ENCODE measurements at places on chromosomes 3 and 15. TPM values are rescaled to one million over a fixed set of nuclear protein-coding genes. Genes with fewer than 3 reads are reported as not detected.

The ANO10 gene
- 12.4 TPM for total RNA-seq

The PLCH1 gene
- total RNA-seq = not detected

The ADAMTS9 gene
- not detected for total RNA-seq

The CLDN11 gene
- not detected for total RNA-seq

The C3orf70 gene
- total RNA-seq = not detected

The TAGLN3 gene
- not detected for total RNA-seq

The GHRL gene
- 1.4 TPM for total RNA-seq

The TMED3 gene
- 21.0 TPM for total RNA-seq

The TF gene
- total RNA-seq = 0.78 TPM

The SNX4 gene
- 29.5 TPM for total RNA-seq

- no peak for DNase-seq
Measured at GRCh38 chr3:128539376-128539775, 46.4 kb upstream of the GATA2 start.

DNA sequence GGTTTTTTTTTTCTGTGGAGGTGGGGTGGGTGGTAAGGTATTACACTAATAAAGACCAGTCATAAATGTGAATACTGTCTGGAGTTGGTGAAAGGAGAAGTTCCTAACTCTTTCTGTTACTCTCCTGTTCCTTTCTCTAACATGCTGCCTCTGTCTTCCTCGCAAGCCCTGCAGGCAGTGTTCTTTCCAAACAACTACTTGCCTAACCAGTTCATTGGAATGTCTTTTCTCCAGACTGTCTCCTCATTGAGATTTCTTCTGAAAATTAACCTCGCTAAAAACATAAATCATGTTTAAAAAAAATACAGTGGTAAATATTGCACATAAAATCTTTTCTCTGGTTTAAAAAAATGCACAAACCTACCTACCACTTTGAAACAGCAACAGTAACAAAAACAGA is 135.2 kb downstream of the TP63 start:
- no peak for DNase-seq

GRCh38 chr3:147813256-147813655 is 404.1 kb downstream of the ZIC1 start:
- no peak for DNase-seq

- no peak for DNase-seq
Measured at GRCh38 chr3:163953526-163953925, 1124.8 kb downstream of the SI start.

- DNase-seq = no peak
Measured at GRCh38 chr3:59775761-59776325, 726.0 kb upstream of the CFAP20DC start.

- no peak for DNase-seq
Measured at GRCh38 chr3:117485841-117486240, 776.3 kb downstream of the TUSC7 start.

DNA sequence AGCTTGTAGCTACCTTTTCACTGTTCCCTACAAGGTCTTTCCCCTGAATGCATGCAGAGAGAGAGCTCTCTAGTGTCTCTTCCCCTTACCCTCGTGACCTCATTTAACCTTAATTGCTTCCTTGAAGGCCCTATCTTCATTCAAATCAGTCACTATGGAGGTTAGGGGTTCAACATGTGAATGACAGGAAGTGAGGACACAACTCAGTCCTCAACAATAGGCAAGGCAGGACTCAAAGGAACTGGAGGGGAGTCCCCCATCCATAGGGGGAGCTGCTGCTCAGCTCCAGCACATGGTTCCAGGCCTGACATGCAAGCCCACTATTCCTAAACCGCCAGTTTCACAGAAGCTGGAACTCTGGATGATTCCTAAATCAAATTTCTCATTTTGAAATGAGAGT is 33.8 kb upstream of the GYG1 start:
- DNase-seq = no peak

DNA sequence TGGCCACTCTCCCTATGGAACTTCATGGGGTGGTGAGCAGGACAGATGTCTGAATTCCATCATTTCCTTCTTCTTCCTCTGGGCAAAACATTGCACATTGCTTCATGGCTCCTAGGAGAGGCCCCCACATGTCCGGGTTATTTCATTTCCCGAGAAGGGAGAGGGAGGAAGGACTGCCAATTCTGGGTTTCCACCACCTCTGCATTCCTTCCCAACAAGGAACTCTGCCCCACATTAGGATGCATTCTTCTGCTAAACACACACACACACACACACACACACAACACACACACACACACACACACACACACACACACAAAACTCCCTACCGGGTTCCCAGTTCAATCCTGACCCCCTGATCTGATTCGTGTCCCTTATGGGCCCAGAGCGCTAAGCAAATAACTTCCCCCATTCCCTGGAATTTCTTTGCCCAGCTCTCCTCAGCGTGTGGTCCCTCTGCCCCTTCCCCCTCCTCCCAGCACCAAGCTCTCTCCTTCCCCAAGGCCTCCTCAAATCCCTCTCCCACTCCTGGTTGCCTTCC is 1.9 kb downstream of the RHO start:
- DNase-seq = no peak

GRCh38 chr3:136919799-136920580 is 37.8 kb upstream of the IL20RB start:
- DNase-seq = no peak

GRCh38 chr3:193124861-193125260 is 116.2 kb upstream of the PLAAT1 start:
- DNase-seq = no peak

GRCh38 chr3:114804099-114804498 is 343.0 kb downstream of the ZBTB20 start:
- DNase-seq = no peak

DNA sequence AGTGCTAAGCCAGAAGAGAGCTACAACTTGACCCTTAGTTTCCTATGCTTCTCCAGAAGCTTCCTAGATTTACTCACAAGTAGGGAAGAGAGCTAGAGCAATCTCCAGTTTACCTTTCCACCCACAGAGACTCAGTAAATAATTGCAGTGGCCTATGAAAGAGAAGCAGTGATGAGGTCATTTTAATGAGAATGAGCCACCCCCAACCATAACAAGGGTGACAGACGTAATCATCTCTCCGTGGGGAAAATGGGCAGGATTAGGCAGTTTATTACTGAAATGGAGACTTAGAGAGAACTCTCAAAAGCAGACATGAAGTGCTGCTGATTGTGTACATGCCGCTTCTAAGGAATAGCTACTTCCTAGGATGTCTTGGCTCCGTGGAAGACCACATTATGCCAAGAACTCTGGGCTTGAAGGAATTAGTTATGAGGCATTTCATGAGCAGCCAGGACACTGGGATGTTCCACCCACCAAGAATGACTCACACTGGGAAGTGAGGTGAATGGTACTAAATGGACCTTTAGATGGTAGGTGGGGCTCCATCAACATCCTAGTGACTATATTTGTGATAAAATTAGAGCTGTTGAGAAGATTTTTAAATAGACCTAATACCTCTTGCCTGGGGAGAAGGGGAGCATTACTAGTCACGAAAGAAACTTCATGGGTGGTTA is 160.9 kb downstream of the EDEM1 start:
- DNase-seq = no peak

- no peak for DNase-seq
Measured at GRCh38 chr15:87871731-87872320, 384.7 kb downstream of the NTRK3 start.

All from naive thymus-derived CD8-positive, alpha-beta T cell (primary cell).